CD4-positive, alpha-beta T cell treated with Interleukin-15 for 1 hour (primary cell): ENCODE measurements at places on chromosomes 5 and 9.

GRCh38 chr5:10418654-10419345, 22.9 kb upstream of the ROPN1L start:
- no peak for DNase-seq

DNA sequence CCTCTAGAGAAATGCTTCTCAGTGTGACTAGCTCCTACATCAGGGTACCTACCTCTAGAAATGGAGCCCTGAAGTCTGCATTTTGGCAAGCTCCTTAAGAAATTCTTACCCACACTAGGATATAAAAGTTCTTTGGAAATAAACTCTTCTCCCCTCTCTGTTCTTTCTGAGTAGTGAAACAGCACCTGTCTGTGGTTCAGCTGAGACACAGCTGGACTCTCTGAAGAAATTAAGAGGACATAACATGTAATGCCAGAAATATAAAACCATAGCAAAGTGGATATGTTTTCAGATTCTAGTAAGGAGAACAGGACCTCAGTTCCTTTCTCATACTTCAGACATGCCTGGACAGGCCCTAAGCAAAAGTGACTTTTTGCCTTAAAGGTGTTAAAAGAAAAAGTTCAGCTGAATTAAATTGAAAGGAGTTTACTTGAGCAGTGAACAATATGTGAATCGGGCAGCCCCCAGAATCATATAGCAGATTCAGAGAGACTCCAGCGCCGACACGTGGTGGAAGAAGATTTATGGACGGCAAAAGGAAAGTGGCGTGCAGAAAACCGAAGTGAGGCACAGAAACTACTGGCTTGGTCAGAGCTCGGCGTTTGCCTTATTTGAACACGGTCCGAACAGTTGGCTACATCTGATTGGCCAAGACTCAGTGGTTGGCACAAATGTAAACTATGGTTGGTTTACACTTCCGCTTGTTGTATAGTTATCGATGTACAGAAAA, 64.5 kb downstream of the PRKACG start:
- no peak for DNase-seq

DNA sequence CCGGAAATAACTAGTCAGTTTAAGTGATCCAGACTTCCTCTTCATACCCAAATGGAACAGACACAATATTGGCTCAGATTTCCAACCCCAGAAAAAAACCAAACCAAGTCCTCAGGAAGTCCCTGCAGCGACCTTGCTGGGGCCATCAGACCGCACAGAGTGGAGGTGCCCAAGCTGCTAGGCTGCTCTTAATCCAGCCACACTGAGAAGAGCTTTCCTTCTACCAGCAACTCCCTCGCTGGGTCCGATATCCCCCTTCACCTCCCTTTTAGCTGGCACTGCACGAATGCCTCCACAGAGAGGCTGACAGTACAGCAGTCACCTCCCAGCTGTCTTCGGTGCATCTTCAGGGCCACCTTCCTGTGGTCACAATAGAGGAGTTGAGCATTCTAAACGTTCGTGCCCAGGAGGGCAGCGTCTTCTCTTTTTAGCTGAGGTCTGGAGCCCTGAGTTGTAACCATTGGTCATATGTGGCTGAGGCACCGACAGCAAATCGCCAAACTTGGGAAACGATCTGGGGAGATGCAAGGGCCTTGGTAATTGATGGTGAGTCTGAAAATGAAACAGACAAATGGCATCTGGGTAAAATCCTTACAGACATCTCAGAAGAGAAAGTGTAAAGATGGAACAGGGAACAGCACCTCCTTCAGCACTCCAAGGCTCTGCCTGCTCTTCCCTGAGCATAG, 5.7 kb downstream of the NAIF1 start:
- DNase-seq: no peak

DNA sequence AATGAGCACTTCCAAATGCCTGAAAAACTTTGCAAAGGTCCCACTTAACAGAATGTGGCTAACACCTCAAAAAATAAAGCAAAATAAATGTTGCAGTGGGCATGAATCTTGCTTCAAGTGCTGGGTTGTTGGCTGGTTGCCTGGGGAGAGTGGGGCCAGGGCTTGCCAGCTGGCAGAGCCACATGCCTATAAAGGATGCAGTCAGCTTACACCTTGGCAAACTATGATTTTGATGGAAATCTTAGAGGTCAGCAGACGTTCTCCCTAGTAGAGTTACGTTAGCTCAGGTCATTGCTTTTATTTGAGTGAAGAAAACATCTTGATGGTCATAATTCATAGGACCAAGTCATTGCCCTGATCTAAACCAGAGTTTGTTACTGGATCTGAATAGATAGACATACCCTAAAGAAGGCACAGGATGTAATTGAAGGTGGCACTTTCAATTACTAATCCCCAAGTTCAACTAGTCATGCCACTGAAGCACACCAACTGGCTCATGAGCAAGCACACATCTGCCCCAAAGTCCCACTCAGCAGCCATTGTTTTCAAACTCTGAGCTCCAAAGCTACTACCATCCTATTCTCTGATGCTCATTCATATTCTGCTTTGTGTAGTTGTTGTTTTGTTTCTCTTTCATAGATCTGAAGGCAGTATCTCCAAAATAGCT, 51.2 kb upstream of the ZSWIM6 start:
- no peak for DNase-seq
